Stimulated activated CD8-positive, alpha-beta memory T cell treated with anti-CD3 and anti-CD28 coated beads, Interleukin-4, amount 100 ng/mL, for 1 hour (primary cell): ENCODE measurements at places on chromosomes 1 and 21.

GRCh38 chr21:33063907-33064622 lies 5.9 kb upstream of the OLIG1 start:
- no peak for DNase-seq

DNA sequence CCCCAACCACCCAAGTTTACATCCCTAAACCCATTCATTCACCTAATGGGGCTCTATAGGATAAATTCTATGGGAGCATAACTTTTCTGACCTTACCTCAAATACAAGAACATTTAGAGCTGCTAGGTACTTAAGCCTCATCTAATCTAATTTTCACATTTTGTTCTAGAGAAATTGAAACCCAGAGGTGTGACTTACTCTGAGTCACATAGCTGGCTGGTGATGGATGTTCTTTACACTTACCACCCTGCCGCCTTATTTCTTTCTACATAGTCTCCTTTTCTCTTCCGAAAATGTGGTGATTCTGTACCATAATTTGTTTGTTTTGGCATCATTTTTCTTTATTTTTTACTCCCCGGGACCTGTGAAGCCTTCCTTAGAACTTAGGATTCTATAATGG lies 20.3 kb downstream of the TIPRL start:
- DNase-seq, result no peak

- no peak for DNase-seq
Observed at GRCh38 chr1:218553197-218553596, 208.1 kb downstream of the TGFB2 start.

DNA sequence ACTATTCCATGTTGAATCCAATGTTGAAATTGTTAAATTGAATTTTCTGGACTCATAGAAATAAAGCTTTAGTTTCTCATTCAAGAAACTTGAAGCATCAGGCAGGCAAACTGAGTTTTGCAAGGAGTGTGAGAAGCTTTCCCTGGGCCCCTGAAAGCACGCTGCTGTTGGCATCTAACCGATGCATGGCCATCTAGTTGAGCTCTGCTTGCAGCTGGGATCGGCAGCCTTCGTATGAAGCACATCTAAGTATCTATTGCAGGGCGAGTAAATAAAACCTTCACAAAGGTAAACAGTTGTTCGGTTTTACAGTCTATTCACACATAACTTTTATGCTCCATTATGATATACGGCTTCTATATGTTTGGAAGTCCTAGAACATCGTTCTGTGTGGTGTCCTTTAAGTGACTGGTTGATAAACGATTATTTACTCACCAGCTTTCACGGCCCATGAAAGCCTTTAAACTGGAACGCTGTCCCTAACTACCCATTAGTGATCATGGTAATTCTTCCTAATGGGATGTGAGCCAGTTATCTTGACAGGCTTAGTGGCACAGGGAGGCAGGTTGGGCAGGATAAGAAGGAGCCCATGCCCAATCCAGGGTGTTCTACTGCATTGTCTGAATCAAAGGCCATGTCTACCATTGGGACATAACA lies 71.7 kb downstream of the SEC16B start:
- no peak for DNase-seq

GRCh38 chr1:96080925-96081324 lies 640.7 kb upstream of the PTBP2 start:
- DNase-seq, result no peak

DNA sequence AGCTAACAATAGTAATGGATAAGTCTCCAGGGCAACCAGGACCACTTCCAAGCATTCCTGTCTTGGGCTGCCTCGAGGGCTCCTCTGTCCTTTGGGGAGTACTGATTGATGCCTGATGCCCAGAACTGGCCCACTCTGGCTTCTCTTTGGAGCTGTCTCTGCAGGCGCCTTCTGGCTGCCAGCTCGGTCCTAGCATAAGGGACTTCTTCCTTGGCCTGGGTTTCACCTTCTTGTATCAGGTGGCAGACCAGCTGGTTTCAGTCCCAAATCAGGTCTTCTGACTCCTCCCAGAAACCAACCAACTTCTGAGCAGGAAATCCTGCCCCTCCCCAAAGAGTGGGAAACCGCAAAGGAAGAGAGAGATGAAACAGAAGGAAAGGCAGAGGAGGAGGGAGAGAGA lies 10.6 kb downstream of the G0S2 start:
- no peak for DNase-seq

DNA sequence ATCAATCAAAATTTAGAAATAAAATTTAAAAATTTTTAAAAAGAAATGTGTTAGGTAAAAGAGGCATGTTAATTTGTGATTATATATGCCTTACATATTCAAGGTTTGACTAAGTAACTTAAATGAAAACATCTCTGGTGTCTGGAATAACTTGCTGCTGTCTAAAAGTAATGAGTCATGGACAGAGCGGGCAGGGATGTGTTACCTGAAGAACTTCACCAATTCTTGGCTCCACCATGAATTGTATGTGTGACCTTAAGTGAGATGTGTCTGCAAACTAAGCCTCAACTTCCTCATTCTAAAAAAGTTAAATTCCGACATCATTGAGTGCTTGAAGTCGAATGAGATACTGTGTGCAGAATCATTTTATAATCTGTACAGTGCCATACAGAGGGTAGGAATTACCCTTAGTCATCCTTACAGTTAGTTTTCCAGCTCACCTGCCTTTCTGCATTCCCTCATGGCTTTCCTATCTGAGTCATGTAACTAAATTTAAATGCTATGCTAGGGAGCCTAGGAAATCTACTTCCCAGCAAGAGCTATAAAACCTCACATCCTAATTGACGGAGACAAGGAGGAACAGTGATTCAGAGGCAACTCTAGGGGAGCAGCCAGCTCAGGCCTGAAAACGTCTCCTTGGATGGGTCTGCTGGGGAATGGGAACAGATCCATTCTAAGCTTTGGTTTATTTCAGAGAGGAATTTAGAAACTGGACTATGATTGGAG lies 100.7 kb upstream of the TSPAN2 start:
- DNase-seq, result no peak

- no peak for DNase-seq
Observed at GRCh38 chr1:16324456-16324890, 27.8 kb downstream of the FBXO42 start.

DNA sequence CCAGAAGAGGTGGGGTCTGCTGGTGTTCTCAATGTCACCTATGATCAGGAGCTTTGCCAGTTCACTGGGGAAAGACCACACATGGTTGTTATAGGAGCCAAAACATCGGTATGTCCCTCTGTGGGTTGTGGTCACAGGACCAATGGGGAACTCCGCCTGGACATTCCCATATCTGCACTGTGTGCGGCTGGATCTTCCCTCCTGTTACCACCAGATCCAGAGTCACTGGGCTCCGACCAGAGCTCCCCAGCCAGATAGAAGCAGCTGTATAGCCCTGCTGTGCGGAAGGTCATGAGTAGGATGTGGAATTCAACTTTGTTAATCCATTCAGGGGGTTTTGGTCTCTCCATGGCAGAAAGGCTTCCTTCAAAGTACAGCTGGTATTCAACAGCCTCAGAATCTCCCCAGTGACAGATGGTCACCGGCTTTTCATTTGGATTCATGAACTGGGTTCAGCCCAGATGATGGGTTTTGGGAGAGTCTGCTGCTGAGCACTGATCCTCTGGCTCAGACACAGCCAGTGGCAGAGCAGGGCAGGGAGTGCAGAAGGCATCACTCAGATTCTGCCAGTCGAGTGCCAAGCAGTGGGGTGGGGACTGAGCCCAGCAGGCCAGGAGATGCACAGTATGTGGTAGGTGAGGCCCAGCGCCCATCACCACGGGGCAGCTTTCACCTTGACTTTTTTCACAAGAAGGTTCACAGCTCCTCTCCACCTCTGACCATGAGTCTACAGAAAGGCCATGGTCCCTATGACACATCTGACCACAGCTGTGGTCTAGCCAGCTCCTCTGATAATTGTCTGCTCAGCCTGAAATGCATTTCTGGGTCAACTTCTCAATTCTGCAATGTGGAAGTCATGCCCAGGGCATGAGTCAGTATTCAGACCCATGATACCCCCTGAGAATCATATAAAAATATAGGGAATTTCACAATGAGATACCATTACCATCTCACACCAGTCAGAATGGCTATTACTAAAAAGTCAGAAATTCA lies 2.9 kb upstream of the SHCBP1L start:
- no peak for DNase-seq

- no peak for DNase-seq
Observed at GRCh38 chr1:110606657-110607535, 738 bp upstream of the KCNA2 start.

DNA sequence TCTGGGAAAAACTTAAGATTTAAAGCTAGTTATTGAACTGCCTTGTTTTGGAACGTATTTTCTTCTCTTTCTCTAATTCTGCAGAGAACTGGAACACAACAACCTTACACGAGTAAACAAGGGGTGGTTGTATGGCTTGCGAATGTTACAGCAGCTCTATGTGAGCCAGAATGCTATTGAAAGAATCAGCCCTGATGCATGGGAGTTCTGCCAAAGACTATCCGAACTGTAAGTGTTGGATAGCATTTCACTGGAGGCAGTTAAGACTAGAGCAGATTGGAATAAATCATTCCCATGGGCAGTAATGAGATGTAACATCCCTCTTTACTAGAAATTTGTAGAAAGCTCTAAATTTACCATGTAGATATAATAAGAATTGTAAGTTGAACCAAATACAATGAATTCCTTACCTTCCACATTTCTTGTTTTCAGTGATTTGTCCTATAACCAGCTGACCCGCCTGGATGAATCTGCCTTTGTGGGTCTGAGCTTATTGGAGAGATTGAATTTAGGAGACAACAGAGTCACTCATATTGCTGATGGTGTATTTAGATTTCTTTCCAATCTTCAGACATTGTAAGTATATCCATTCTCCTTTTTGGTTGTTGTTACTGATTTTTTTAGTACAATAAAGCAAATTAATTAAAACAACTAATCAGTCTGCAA lies 22.9 kb downstream of the LRIG2 start:
- no peak for DNase-seq

GRCh38 chr1:220356981-220357850 lies 85.0 kb upstream of the RAB3GAP2 start:
- no peak for DNase-seq

DNA sequence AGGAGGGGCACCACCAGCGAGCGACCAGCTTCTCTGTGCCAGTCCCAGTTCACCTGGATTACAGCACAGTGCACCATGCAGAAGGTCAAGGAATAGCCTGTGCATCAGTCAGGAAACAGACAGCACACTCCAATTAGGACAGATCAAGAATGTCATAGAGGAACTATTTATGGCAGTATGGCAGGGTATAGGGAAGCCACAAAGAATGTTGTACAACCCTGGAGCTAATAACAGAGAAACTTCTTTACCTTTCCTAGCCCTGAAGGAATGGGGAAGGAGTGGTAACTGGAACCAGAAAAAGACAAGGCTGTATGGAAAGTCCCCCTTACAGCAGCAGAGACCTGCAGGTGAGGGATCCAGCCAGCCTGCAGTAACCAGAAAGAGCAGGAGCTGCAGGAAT lies 87.8 kb upstream of the USP24 start:
- no peak for DNase-seq

DNA sequence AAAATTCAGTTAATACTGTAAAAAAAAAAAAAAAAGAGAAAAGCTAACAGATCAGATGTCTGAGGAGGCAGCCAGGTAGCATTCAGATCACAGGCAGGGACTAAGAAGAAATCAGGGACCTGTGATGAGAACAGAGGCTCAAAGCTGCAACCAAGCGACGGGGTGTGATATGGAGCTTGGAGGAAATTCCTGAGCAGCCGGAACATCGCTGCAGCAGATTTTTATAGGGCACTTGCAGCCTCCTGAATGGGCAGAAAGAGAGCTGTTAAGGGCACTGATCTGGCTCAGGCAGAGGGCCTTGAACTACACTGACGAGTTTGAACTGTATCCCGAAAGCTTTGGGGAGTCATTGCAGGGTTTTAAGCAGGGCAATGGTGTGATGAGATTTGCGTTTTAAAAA lies 315.4 kb downstream of the ADGRL2 start:
- no peak for DNase-seq

DNA sequence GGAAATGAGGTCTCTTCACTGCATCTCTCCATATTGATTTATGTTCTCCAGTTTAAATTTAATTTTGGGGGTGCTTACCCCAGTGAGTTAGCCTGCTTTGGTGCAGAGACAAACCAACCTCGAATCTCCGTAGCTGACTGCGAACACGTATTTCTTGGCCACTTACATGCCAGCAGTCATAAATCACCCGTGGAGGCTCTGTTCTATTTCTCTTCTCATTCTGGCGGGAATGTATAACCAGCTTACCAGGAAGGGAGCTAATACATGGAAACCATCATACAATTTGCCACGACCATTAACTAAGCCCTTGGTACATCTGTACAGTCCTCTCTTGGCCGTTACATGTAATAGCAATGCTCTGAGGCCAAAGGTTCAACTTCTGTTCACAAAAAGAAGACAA lies 148.0 kb downstream of the PLA2G4A start:
- DNase-seq, result no peak

DNA sequence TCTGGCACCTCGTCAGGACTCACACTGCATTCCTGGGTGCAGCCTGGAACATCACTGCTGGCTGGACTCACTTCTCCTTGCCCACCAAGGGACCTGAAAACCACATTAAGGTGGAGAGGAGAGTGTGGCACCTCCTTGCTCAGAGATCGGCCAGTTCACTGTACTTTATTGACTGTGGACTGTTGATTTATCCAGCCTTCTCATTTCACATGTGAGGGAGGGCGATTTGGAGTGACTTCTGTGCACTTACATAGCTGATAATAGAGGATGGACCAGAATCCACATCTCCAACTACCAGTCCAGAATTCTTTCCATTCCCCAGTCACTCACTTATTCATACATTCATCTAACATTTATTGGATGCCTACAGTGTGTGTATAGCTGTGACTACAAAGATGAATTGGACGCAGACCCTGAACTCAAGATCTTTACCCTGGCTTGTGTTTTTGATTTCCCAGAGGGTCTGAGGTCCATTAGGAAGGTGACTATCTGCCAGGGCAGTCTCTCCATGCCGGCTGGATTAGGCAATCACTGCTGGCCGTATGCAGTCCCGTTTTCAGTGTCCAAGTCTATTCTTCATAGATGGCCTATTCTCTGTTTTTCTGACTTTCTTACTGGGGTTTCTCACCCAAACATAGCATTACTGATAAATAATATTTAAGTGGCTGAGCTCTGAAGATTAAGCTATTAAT lies 233.5 kb upstream of the SGIP1 start:
- no peak for DNase-seq

DNA sequence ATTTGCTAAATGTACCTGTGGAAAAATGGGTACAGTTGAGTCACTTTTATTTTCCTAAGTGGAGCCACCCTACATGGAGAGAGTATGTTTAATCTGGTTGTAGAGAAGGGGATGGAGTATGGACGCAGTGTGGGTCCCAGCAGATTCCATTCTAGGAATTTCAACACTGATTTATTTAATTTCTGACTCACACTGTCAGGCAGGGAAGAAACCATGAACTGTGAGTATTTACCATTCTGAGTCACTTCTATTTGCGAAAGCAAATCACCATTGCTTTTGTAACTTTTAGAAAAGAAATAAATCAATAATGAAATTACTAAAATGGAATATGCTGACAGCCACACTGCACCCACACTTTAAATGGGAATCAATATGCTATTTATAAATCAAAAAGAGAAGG lies 339.0 kb downstream of the DSCAM start:
- no peak for DNase-seq
